ENCODE measurements at places on chromosomes 5 and 9. TPM values are rescaled to one million over a fixed set of nuclear protein-coding genes. Genes with fewer than 3 reads are reported as not detected.

The KIAA0825 gene
- total RNA-seq: 2.0 TPM

The COL5A1 gene
- 88.4 TPM for total RNA-seq

The GAS1 gene
- total RNA-seq: 0.76 TPM

The ZNF883 gene
- 0.32 TPM for total RNA-seq

The CMYA5 gene
- total RNA-seq: not detected

The AGGF1 gene
- total RNA-seq: 16.9 TPM

The PRRT1B gene
- total RNA-seq: not detected

The MRPS2 gene
- 14.7 TPM for total RNA-seq

The DBN1 gene
- total RNA-seq: 152 TPM

The TAL2 gene
- total RNA-seq: 0.32 TPM

The GNA14 gene
- total RNA-seq: 8.4 TPM

The NUTM2G gene
- total RNA-seq: not detected

The IFNA16 gene
- total RNA-seq: not detected

The GABRA6 gene
- not detected for total RNA-seq

The PROB1 gene
- total RNA-seq: 0.65 TPM

The ZNF618 gene
- total RNA-seq: 10.7 TPM

The ADAMTSL1 gene
- 20.1 TPM for total RNA-seq

The PHYHD1 gene
- total RNA-seq: not detected

The TAF1L gene
- not detected for total RNA-seq

The CDO1 gene
- total RNA-seq: 1.1 TPM

The LHFPL2 gene
- total RNA-seq: 49.2 TPM

The SLC36A3 gene
- not detected for total RNA-seq

The CAPSL gene
- total RNA-seq: not detected

The AK8 gene
- total RNA-seq: 0.30 TPM

The NKD2 gene
- total RNA-seq: not detected

The PCDHB14 gene
- total RNA-seq: 0.61 TPM

The TEX48 gene
- not detected for total RNA-seq

The OSMR gene
- total RNA-seq: 21.4 TPM

The CTSV gene
- total RNA-seq: 1.6 TPM

The TRIO gene
- total RNA-seq: 129 TPM

The CCDC192 gene
- not detected for total RNA-seq

The DMRT1 gene
- total RNA-seq: not detected
